ENCODE measurements at places on chromosomes 16 and 17. TPM values are rescaled to one million over a fixed set of nuclear protein-coding genes. Genes with fewer than 3 reads are reported as not detected.

SLC6A2 gene
- total RNA-seq = not detected

DNAH9 gene
- total RNA-seq = not detected

SLC12A3 gene
- total RNA-seq = not detected

KRT33B gene
- total RNA-seq = 2.7 TPM

RHBDF2 gene
- 4.9 TPM for total RNA-seq

TRIM47 gene
- total RNA-seq = 3.2 TPM

ABCC3 gene
- total RNA-seq = 2.2 TPM

CDH13 gene
- total RNA-seq = 133 TPM

Data from uterine smooth muscle cell (primary cell).